Aortic smooth muscle cell (primary cell): ENCODE measurements at places on chromosomes 2 and 18. TPM values are rescaled to one million over a fixed set of nuclear protein-coding genes. Genes with fewer than 3 reads are reported as not detected.

The CYS1 gene
- 1.7 and 2.0 TPM in 2 replicates for total RNA-seq

The CRYGD gene
- total RNA-seq, result not detected in 2 replicates

The MYOM1 gene
- 1.9 and 2.4 TPM in 2 replicates for total RNA-seq

The GAL3ST2 gene
- not detected in 2 replicates for total RNA-seq

The CHAC2 gene
- total RNA-seq, result 2.2 and 3.4 TPM in 2 replicates

The STPG4 gene
- total RNA-seq, result 0.44 and 0.53 TPM in 2 replicates

The SNED1 gene
- total RNA-seq, result 37.2 and 59.5 TPM in 2 replicates

The NAT8 gene
- total RNA-seq, result not detected in 2 replicates

The SCYGR8 gene
- total RNA-seq, result not detected in 2 replicates

The KCNS3 gene
- 0.66 and 1.5 TPM in 2 replicates for total RNA-seq

The ZBTB7C gene
- total RNA-seq, result 0.31 and 0.53 TPM in 2 replicates

The NT5DC4 gene
- not detected in 2 replicates for total RNA-seq

The SIX3 gene
- not detected in 2 replicates for total RNA-seq

The NT5C1B gene
- total RNA-seq, result not detected in 2 replicates

The SCN2A gene
- 1.4 and 2.4 TPM in 2 replicates for total RNA-seq

The ARHGAP15 gene
- 0.31 TPM in 1 of 2 replicates, not detected in the other for total RNA-seq

The UCN gene
- total RNA-seq, result 0.40 and 0.50 TPM in 2 replicates
